ENCODE measurements at places on chromosomes 5 and 9.

DNA sequence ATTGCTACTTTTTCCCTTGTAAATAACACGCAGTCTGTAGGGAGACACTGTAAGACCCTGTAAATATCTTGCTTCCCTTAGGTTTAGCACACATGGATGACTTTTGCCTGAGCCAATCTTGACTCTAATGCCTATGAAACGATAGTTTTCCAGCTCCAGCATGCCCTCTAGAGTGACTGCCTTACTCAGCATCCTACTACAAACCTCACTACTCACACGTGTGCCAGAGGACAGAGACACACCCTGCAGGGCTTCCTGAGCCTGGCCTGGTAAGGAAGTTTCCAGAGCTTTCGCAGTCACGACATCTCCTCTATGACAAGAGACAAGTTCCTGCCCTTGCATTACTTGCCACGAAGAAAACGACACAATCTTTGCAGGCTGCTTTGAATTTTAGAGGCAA is 138.1 kb downstream of the ATPSCKMT start:
- DNase-seq, result no peak

GRCh38 chr9:126415741-126416370 is 89.2 kb downstream of the MVB12B start:
- no peak for DNase-seq

DNA sequence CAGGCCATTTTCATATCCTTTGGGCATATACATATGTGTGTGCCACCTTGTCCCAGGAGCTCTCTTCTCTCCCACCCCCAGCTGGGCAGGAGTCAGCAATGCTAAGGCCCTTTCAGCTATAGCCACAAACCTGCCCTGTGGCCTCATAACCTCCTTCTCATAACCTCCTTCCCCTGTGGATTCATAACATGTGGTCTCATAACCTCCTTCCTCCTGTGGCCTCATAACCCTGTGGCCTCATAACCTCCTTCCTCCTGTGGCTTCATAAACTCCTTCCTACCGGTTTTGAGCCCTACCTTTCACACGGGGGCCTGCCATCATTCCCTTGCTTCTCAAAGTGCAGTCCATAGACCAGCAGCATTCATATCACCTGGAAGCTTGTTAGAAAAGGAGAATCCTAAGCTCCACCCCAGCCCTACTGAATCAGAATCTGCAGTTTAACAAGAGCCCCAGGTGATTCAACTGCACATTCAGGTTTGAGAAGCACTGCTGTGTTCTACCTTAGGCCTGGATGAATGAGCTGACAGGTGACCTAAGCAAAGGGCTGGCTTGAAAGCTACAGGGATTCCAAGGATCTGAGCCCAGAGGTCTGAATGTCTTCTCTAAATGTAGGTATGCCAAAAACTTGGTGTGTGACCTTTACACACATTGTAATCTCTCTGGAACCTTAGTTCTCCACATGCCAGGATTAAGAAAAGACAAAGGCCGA is 41.9 kb upstream of the PLPP6 start:
- no peak for DNase-seq

DNA sequence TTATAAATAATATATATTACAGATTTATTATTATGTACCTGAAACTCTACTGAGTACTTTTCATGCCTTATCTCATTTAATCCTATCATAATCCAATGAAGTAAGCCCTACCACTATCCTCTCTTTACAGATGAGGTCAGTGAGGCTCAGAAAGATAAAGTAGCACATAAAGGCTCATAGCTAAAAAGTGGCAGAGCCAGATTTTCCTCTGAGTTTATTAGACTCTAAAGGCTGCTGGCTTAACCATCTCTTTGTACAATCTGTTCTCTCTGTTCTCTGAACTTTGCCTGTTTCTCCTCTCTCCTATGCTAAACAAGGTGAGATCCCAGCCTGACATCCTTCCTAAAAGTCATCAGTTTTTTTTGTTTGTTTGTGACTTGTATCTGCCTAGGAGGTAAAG is 311.2 kb downstream of the KCTD16 start:
- no peak for DNase-seq

DNA sequence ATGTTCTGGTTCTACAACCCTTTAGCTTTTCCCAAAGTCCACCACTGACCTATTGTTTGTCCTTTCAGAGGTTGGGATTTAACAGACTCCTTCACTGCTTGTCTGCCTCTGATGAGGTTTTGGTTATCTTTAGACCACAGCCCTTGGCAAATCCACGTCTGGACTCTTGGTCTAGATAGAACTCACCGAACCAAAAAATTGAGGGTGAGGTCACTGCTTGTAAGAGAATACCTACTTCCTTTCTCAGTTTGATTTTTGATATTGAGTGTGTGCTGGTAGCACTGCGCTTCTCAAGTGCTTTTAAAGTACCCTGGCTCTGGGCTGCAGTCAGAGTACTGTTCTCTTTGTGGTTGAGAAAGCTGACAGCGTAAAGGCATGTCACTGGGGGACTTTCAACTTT is 61.7 kb downstream of the JMY start:
- DNase-seq, result no peak

- no peak for DNase-seq
These were observed 5.0 kb downstream of the IL3 start for GRCh38 chr5:132065351-132065937.

DNA sequence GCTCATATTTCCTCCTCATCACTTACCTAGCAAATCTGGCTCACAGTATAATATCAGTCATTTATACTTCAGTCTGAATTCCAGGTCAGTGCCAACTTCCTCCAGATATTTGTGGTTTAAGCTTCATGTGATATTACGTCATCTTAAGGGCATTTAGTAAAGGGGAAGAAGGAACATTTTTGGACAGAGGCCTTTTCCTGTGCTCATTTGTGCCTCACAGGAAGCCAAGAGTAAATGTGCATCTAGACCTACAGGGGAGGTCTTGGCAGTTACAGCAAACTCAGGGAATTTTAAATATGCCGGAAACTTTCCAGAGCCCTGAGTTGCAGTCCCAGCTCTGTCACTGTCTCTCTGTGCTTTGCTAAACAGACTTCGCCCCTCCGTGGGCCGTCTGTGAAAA is 12.3 kb upstream of the KCNIP1 start:
- DNase-seq, result no peak

GRCh38 chr5:116553366-116553765 is 21.3 kb downstream of the SEMA6A start:
- DNase-seq, result no peak

- DNase-seq, result no peak
These were observed 5.8 kb downstream of the BSPRY start for GRCh38 chr9:113355040-113355596.

DNA sequence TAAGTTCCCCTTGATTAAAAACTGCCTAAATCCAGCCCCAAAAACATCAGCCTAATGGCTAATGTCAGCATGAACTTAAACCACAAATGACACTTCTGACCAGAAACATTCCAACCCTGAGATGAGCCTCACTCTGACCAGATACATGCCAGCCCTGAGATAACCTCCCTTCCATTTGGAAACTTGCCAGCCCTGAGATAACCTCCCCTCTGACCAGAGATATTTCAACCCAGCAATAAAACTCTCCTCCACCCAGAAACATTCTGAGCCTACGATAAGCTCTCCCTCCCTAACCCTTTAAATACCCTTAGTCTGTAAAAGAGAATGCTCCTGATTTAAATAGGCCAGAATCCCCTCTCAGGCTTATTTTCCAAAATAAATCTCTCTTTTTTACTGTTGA is 1035.7 kb upstream of the NUDT12 start:
- no peak for DNase-seq

DNA sequence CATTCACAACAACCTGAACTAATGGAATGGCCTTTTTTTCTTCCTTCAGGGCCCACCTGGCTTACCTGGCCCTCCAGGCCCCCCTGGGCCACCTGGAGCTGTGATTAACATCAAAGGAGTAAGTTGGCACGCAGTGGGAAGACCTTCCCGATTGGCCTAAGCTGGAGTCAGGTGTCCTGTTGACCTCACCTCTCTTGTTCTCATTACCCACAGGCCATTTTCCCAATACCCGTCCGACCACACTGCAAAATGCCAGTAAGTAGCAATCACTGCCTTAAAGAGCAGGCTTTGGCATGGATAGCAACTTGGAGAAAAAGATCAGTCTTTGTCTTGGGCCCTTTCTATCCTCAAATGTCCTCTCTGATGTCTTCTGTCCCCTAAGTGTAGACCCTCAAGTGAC is 55.3 kb upstream of the TGFBR1 start:
- DNase-seq, result no peak

GRCh38 chr5:123605822-123606221 is 93.8 kb downstream of the CSNK1G3 start:
- no peak for DNase-seq

GRCh38 chr9:114382699-114383520 is 4.9 kb downstream of the AKNA start:
- DNase-seq, result peak; percentile 45

DNA sequence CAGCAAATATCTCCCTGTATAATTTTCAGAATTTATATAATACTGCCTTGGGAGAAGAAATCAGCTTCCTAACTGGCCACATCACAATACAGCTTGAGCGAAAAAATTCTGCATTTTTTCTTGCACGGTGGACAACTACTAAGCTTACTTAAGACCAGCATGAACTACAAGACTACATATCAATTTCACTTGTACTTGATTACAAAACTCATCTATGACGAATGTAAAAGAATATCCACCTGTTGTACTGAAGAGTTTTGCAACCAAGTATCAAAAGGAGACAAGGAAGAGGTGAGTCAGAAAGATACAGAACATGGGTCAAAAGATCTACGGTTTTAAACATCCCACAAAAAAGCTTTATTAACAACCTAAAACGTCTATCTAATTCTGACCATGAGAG is 279.4 kb downstream of the BNC2 start:
- no peak for DNase-seq

GRCh38 chr5:112555691-112556090 is 136.6 kb upstream of the EPB41L4A start:
- DNase-seq, result no peak

DNA sequence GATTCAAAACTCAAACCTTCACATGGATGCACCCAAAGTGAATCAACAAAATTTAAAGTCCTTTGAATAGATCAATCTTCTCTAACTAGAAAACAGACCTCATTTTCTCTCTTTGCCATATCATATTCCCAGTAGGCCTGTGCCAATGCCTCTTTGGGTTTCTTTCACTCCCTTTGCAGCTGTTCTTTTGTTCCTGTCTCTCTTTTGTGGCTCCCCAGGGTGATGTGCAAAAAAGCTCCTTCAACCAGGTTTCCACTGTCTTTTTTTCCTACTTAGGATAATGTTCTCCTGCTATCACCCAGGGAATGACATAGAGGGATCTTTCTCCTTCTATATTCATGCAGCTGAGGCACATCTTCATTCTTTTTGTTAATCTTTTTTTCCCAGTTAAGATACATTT is 54.6 kb downstream of the MARCHF3 start:
- DNase-seq, result no peak

DNA sequence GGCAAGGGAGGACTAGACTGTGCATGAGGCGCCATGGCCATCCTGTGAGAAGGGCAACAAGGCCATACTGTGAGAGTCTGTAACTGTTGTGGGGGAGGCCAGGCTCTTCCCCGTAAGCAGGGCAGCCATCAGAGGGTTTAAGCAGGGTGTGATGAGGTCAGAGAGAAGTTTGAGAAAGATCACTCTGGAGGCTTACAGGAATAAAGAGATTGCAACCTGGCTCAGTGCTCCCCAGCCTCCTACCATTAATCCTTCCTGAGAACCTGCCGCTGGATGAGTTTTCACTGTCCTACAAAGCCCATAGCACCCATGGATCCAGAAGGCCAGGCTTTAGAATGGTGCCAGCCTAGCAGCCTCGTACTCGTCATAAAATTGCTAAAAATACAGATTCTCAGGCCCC is 14.4 kb upstream of the TRMT10B start:
- no peak for DNase-seq

DNA sequence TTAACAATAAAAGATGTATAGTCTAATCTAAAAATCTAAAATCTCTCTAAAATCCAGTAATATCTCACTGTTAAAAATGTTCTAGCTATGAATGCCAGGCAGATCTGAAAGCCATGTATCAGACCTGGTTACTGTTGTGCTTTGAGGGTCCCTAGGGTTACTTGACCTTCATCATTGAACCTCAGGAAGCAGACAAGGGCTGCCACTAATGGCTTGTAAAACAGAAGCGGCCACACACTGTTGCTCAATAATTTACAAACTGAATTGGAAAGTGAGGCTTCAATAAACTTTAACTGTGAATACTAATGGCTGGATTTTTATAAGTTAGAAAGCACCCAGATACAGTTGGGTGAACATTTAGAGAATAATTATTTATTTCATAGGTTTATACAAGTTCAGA is 198.0 kb upstream of the RPS23 start:
- no peak for DNase-seq

DNA sequence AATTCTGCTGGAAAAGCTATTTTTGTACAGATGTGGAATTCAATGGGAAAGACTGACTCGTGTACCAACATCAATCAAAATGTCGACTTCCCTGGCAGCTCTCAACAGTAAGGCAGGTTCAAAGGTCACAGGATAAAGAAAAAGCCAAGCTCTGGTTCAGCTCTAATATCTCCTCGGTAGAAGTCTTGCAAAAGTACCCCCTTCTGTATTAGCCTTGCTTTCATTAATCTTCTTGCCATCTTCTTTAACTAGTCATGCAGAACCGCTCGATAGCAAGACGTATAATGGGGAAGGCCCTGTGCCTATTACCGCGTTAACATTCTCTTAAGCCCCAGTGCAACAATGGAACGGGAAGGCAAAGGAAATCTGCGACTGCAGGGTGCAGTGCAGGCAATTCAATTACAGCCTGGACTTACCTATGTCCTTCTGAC is 201.2 kb downstream of the GAPVD1 start:
- DNase-seq, result no peak

DNA sequence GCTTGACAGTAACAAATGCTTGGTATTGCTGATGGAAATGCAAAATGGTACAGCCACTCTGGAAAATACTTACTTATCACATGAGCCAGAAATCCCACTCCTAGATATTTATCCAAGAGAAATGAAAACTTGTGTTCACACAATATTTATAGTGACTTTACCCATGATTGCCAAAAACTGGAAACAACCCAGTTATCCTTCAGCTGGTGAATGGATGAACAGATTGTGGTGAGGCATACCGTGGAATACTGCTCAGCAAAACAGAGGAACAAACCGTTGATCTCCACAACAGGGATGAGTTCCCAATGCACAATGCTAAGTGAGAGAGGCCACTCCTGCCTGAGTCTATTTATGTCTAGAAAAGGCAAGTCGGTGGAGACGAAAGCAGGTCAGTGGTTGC is 40.5 kb upstream of the LRRC14B start:
- DNase-seq, result no peak

GRCh38 chr9:114823441-114823840 is 17.6 kb upstream of the TNFSF15 start:
- DNase-seq, result no peak

DNA sequence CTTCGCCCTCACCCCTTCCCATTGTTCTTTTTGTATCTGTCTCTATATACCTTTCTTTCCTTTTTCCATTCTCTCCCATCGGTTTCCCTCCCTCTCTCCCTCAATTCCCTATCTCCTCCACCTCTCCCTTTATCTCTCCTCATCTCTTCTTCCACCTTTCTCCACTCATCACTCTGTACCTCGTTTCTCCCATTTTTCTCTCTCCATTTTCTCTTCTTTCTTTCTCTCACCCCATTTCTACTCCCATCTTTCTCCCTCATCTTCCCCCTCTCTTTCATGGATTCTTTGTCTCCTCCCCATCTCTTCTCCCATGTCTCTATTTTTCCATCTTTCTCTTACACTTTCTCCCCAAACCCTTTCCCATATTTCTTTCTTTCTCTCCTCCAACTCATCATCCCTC is 385.9 kb upstream of the CLINT1 start:
- no peak for DNase-seq

- no peak for DNase-seq
These were observed 1262.0 kb upstream of the WWC1 start for GRCh38 chr5:167029488-167029887.

GRCh38 chr5:163535290-163535689 is 29.9 kb downstream of the MAT2B start:
- DNase-seq, result no peak

- no peak for DNase-seq
These were observed 27.6 kb downstream of the ZDHHC11B start for GRCh38 chr5:756865-757345.

Data from stimulated activated CD4-positive, alpha-beta T cell treated with anti-CD3 and anti-CD28 coated beads, Interleukin-4, amount 100 ng/mL, for 48 hours (primary cell).